ENCODE measurements at places on chromosomes 5 and 9.

- DNase-seq: no peak
These were observed 500.2 kb upstream of the ADAMTS16 start for GRCh38 chr5:4639946-4640345.

DNA sequence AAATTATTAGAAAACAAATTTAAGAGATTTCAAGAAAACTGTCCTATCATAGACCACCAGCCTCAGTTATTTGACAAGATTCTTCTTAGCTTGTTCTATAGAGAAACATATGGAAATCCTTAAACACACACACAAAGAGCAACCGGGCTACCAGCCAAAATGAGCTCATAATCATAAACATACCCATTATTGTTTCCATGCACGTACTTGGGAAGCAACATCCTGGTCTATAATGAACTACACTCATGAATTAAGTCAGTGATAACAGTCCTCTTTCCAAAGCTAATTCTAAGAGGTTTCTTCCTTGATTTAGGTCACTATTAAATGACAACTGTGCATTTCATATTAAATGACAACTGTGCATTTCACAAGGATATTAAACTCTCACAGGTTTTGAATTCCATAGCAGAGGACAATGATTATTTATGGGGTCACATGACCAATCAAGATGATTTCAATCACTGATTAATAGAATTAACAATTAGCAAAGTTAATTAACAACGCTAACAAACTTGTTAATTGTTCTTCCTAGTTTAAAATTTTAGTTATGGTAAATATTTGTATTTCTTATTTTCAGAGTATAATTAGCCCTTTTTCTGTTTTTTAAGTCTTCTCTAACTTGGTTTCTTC, 77.0 kb downstream of the OXCT1 start:
- DNase-seq: peak; percentile 42

- DNase-seq: peak; percentile 44
These were observed 22.0 kb upstream of the TEK start for GRCh38 chr9:27086818-27087680.

GRCh38 chr5:151222790-151223446, 974 bp downstream of the CCDC69 start:
- DNase-seq: no peak

DNA sequence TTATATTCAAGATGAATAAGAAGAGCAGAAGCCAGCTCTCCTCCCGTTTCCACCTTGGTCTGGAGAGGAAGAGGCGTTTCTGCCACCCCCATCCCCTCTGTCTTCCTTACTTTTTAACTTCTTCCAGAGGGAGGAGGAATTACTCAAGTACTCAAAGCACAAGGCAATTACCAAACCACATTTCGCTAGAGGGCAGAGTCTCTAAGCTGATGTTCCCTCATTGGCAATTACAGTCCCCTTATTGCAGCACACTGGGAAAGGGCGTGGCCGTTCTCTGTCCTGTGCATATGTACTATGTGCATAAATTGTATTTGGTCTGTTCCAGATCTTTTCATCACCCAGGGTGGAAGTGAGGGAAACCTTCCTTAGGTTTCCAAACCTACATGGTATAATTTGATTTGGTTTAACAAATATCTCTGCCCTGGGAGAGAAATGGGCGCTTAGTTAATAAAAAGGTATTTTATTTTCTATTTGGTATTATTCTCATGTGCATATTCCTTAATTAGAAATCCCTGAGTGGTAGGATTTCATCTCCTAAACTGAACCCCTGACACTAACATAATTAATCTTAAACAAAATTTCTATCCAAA, 29.8 kb upstream of the ALDOB start:
- no peak for DNase-seq

DNA sequence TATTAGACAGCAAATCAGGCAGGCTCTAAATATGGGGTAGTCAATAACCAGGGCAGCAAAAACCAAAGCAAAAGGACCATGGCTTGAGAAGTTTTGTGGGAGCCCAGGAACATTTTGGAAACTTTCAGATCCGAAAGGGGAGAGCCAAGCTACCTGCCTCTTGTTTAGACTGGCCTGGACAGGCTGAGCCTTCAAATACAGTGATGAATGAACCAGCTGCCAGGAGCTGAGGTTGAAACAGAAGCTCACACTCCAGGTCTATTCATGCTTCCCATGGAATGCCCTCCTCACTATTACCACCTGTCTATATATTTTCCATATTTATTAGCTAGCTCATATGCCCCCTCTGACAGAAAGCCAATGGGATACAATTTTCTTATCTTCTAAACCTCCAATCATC, 150.8 kb upstream of the SLC44A1 start:
- no peak for DNase-seq

GRCh38 chr5:36734422-36734821, 128.0 kb downstream of the SLC1A3 start:
- DNase-seq: peak; percentile 10

DNA sequence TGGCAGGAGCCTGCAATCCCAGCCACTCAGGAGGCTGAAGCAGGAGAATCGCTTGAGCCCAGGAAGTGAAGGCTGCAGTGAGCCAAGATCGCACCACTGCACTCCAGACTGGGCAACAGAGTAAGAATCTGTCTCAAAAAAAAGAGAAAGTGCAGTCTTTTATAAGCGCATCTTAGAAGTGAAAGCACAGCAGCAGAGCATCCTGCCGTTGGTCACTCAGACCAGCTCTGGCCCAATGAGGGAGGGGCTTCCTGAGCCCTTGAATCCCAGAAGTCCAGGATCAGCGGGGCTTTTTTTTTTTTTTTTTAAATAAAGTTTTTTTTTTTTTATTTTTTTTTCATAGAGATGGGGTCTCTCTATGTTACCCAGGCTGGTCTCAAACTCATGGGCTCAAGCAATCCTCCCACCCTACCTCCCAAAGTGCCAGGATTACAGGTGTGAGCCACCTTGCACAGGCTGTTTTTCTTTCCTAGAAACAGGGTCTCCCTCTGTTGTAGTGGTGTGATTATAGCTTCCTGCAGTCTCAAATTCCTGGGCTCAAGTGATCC, 42.3 kb downstream of the NAIF1 start:
- DNase-seq: no peak

- DNase-seq: no peak
These were observed 221.2 kb downstream of the MEF2C start for GRCh38 chr5:88661806-88662207.

GRCh38 chr5:99005506-99005905, 76.7 kb upstream of the CHD1 start:
- DNase-seq: no peak

DNA sequence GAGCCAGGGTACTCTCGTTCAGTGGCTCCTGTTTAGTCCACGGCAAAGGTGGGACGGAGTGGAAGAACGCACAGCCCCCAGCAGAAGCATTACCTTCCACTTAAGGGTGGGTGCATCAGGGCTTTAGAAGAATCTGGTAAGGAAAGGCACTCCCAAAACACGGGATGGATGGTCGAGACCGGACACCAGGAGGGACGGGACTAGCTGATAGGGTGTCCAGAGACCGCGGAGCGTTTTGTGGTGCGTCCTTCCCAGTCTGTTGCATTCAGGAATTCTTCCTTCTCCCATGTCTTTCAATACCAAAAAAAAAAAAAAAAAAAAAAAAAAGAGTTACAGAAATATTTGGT, 545 bp upstream of the CTSV start:
- no peak for DNase-seq

DNA sequence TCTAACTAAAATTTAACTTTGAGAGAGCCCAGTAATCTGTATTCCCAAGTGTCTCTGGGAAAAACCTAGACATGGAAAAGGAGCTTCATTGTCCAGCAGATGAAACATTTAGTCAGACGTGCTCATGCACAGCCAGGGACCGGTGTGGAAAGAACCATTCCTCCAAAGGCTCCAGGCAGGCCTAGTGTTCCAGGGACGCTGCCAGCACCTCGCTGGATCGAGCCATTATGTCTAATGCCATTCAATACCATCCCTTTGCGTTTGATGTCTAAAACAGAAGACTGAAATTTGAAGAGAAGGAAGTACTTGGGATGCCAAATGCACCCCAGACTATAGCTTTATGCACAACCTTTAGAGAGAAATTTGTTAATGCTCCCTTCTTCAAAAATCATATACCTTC, 1.4 kb upstream of the CHSY3 start:
- DNase-seq: no peak

DNA sequence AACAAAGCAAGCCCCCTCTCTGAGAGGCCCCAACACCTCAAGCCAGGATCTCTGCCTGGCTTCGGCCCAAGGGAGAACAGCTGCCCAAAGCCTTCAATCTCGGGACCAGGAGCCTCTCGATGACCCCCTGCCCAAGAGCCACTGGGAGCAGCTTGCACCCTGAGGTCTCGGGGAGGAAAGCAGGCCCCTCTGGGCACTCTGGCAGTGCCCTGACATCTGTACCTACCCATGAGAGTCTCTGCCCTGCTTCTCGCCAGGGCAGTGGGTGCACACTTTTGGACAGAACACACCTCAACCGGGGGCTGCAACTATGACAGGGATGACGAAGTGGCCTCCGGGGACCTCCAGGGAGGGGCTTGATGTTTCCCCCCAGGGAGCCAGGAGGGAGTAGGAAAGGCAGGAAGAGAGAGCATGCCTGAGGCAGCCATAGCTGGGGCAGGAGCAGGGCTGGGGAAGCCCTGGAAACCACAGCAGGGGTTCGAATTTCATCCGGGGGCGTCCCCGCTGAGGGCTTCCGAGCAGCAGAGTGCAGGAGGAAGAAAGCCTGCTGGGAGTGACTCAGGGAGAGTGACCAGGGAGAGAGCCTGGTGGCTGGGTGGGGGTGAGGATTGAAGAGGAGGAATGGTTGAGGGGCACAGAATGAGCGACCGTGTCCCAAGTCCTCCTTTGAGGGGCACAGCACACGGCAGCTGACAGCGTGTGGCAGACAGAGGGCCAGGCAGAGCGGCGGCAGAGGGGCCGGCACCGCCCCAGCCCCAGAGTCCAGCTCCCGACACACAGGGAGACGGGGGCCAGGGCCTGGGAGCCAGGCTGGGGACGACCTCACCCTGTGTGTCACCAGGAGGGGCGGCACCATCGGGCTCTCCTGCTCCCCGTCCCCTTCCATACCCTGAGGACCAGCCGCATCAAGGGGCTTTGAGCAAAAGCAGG, 1.8 kb downstream of the LPCAT1 start:
- DNase-seq: peak; percentile 49

- DNase-seq: no peak
These were observed 71.9 kb downstream of the INSL6 start for GRCh38 chr9:5113523-5113922.

DNA sequence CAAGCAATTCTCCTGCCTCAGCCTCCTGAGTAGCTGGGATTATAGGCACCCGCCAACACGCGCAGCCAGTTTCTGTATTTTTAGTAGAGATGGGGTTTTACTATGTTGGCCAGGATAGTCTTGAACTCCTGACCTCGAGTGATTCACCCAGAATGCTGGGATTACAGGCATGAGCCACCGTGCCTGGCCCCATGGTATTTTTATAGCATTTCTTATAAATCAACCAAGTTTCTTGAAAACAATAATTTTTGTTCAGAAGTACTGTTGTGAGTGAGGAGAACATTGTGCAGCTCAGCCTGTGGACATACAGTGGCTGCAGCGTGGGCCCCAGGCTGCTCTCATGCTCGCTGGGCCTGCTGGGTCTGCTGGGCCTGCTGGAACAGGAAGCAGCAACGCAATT, 45.3 kb downstream of the MAP1B start:
- no peak for DNase-seq

DNA sequence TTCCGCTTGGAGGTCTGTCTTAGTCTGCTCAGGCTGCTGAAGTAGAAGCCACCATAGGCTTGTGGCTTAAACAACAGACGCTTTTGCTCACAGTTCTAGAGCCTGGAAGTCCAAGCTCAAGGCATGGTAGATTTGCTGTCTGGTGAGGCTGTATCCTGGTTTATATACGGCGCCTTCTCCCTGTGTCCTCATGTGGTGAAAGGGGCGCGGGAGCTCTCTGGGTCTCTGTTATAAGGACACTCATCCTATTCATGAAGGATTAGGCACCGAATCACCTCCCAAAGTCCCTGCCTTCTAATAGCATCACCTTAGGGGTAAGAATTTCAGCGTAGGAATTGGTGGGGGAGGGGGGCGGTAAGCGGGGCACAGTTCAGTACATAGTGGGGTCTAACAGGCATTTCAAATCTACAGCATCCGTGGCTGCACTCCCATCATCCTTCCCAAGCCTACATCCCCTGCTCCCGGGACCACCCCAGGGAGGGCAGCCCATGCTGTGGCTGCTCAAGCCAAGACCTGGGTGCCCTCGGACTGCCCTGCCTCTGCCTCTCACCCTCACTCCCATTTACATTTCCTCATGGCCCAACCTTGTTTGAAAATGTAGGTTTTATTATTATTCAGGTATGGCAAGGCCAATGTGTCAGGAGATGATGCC, 15.1 kb upstream of the LPCAT1 start:
- no peak for DNase-seq

DNA sequence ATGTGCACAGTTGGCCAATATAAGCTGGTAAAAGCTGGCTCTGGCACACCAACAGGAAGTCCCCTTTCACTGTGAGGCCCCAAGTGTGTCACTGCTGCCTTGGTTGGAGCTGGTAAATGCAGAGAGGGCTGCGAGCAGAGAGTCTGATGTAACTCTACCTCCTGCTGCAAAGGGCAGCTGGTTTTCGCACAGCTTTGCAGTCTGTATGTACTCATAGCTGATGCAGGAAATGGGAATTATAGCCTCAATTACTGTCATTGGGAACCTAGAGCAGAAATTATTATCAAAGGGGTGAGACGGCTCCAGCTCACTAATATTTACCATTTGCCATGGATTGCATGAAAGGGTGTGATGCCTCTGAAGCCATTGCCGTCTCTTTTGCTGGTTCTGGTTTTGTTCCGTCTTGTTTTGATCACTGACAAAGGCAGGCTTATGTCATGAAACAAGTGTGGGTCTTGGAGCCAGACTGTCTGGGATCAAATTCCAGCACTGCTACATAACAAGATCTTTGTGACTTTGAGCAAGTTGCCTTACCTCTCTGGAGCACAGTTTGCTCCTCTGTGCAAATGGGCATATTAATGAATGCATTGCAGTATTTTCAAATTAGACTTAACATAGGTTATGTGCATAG, 124.3 kb upstream of the SLC25A48 start:
- no peak for DNase-seq

GRCh38 chr5:116947691-116948528, 373.3 kb upstream of the SEMA6A start:
- DNase-seq: no peak

- no peak for DNase-seq
These were observed 7.9 kb downstream of the SLC6A3 start for GRCh38 chr5:1437226-1437829.

GRCh38 chr9:70257991-70258691, 637 bp upstream of the SMC5 start:
- DNase-seq: no peak
